ENCODE measurements at places on chromosomes 12 and 14. TPM values are rescaled to one million over a fixed set of nuclear protein-coding genes. Genes with fewer than 3 reads are reported as not detected.
A peak's percentile ranks its signal among the peaks of the same experiment; 100 is the strongest.

PDE3A gene
- polyA plus RNA-seq = not detected

FOXG1 gene
- not detected for polyA plus RNA-seq

GRIP1 gene
- 7.4 TPM for polyA plus RNA-seq

GRCh38 chr12:120925740-120926563 lies 21.8 kb upstream of the SPPL3 start:
- peak; percentile 98 for DNase-seq

GRCh38 chr14:62501021-62501750 lies 544.1 kb downstream of the KCNH5 start:
- DNase-seq = peak; percentile 50

- DNase-seq = no peak
Measured at GRCh38 chr12:46647034-46647433, 178.8 kb downstream of the SLC38A4 start.

- no peak for DNase-seq
Measured at GRCh38 chr14:88089445-88089844, 84.5 kb downstream of the GPR65 start.

GRCh38 chr14:68340262-68340661 lies 452.6 kb downstream of the ZFP36L1 start:
- DNase-seq = no peak

- peak; percentile 16 for DNase-seq
Measured at GRCh38 chr12:39443929-39444209, 949 bp upstream of the KIF21A start.

DNA sequence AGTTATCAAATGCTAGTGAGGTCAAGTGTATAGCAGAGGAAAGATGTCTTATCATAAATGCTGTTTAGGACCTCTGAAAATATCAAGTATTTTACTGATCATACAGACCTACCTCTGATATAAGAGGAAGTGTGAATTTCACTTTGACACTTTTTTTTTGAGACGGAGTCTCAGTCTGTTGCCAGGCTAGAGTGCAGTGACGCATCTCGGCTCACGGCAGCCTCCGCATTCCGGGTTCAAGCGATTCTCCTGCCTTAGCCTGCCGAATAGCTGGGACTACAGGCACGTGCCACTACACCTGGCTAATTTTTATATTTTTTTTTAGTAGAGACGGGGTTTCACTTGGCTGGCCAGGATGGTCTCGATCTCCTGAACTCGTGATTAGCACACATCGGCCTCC lies 55.1 kb upstream of the PIK3C2G start:
- DNase-seq = no peak

GRCh38 chr12:22100958-22101748 lies 55.1 kb downstream of the CMAS start:
- DNase-seq = peak; percentile 73

DNA sequence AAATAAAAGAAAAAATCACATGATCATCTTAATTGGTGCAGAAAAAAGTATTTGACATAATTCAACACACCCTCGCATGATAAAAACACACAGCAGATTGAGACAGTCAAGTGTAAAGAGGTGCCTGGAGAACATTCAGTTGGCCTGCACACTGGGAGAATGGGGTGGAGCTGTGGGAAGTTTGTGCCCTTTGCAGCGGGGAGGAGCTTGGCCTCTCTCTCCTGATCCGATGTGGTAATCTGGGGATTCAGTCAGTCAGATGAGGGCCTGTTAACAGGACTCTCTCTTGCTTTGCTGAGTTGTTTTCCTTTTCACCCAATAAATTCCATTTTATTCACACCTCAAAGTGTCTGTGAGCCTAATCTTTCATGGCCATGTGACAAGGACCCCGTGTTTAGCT lies 5.9 kb downstream of the SERPINA6 start:
- no peak for DNase-seq

All from mammary epithelial cell (primary cell).